Femur (tissue), 1 donor: ENCODE measurements at places on chromosomes 3 and 15.

- DNase-seq: no peak
Observed at GRCh38 chr3:86814918-86815655, 175.9 kb downstream of the VGLL3 start.

DNA sequence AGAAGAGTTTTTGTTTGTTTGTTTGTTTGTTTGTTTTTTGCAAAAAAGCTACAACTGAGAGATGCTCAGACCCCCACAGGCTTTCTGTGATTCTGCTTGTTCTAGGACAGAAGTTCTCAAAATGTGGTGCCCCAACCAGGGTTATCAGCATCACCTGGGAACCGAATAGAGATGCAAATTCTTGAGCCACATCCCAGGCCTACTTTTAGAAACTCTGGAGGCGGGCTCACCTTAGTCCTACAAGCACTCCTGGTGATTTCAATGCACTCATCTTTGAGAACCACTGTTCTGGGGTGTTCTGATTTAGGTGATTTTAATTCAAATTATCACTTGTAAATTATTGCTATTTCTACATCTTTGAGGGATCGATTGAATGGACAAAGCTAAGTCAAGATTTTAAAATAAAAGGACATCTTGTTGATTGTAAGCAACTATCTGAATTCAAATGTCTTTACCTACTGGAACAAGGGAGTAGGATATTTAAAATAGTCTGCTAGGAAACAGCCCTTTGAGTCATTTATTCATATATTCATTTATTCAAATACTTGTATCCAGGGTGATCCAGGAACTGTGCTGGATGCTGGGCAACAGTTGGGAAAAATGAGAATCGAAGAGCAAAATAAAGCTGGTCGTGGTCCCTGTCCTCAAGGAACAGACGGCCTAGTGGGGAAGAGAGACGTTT is 44.7 kb upstream of the CADPS start:
- no peak for DNase-seq

DNA sequence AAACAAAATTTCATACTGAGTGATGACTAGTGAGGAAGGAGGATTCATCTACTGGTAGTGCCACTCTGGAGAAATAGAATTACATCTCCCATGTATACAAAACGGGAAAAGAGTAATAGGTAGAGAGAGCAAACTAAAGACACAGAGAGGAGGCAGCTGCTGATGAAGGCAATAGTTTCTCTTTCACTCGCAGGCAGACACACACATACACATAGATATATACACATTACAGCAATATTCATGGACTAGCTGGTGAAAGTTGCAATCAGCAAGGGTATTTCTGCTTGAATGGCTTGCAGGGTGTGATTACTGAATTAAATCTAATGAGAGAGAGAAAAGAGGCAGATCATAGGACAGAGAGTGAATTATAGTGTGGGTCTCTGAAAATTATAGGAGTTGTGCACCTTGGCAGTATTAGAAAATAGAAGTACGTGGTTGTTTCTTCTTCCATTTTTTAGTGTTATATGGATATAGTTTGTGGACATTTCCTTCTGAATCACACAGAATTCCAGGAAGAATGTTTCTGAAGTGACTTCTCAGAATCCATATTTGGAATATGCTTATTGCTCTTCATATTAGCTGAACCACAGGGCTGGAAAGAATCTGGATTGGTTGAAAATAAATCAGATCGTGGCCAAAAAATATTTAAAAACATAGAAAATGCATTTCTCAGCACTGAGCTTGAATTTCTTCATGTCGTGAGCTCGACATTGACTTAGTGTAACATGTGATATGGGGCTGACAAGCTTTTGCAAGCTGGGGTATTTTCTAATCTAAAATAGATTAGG is 991.2 kb downstream of the TUSC7 start:
- DNase-seq: no peak

DNA sequence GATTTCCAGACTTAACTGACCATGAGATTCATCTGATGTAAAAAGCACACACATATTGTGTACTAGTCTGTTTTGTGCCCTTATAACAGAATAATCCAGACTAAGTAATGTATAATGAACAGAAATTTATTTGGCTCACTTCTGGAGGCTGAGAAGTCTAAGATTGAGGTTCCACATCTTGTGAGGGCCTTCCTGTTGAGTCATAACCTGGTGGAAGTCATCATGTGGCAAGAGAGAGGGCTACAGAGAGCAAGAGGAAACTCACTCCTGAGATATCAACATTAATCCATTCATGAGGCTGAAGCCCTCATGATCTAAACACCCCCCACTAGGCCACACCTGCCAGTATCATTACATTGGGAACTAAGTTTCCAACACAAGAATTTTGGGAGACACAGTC is 977.6 kb downstream of the MCTP2 start:
- no peak for DNase-seq

DNA sequence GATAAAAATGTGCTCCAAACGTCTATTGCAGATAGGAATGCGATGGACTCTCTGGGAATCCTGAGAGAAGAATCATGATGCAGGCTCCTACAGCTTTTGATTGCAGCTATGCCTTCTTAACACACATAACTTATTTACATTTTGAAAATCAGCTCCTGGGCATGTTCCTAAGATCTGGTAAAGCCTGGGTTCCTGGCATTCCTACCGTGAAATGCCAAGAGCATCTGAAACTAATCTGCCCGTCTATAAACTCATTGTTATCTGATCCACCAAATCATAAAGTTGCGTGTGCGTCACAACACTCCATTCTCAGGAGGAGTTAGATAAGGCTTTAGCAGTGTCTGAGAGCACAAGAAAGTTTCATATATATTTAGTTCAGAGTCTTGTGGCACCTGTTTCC is 79.0 kb upstream of the VGLL3 start:
- DNase-seq: no peak

DNA sequence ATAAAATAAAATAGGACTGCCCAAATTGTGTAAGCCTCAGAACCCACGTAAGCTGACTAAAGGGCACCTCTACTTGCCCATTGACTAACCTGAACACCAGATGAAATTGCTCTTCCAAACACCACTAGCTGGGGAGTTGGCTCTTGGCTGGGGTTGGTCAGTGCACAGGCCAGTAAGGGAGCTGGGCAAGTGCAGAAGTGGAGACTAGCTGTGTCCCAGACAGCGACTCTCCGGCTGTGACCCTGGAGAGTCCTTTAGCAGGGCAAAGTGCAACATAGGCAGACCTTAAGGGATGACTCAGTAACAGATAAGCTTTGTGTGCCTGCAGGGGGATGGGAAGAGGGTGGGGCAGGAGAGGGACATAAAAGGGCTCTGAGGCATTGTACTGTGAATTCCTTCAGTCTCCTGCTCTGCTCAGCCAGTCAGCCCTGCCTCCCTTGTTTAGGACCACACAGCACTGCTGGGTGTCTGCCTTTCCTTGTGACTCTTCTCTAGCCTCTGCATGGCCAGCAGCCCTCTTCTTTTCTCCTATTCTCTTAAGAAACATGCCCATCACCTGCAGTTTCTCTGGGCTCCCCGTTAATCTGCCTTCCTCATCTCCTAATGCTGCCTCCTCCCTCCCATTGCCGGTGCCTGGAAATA is 13.2 kb downstream of the NR1I2 start:
- no peak for DNase-seq

DNA sequence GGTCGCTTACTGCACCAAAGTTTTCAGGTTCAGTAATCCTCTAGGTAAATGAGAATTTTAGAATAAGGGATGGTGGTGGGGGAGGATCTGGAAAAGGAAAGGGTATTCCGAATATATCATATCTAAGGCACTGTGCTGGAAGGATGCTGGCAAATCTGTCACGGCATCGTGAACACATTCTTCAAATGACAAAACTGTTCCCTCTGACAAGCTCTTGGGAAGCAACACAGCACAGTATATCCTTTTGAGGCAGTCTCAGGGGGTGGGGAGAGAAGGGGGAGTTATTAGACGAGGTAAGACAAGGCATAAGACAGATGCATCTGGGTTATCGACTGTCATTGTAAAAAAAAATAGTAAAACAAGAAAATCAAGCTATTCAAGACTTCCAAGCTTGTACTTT is 289.6 kb upstream of the LRRN1 start:
- no peak for DNase-seq
